Thoracic aorta endothelial cell (primary cell): ENCODE measurements at places on chromosomes 12 and 14. TPM values are rescaled to one million over a fixed set of nuclear protein-coding genes. Genes with fewer than 3 reads are reported as not detected.

The RTL1 gene
- total RNA-seq: not detected in 2 replicates

The FOXG1 gene
- total RNA-seq: 0.07 and 0.13 TPM in 2 replicates

The NPAS3 gene
- 0.13 and 0.22 TPM in 2 replicates for total RNA-seq

The LRRK2 gene
- 3.6 and 4.5 TPM in 2 replicates for total RNA-seq

The LMBR1L gene
- total RNA-seq: 58.9 and 62.1 TPM in 2 replicates

The AGAP2 gene
- total RNA-seq: 0.13 and 0.36 TPM in 2 replicates

The CCDC175 gene
- not detected in 2 replicates for total RNA-seq

The NTF3 gene
- total RNA-seq: not detected in 2 replicates

The SOX5 gene
- 1.3 and 3.2 TPM in 2 replicates for total RNA-seq

The KLHDC1 gene
- 2.0 and 2.4 TPM in 2 replicates for total RNA-seq

The KRT74 gene
- total RNA-seq: not detected in 2 replicates
